CD4-positive, alpha-beta T cell (primary cell): ENCODE measurements at places on chromosomes 12 and 14. TPM values are rescaled to one million over a fixed set of nuclear protein-coding genes. Genes with fewer than 3 reads are reported as not detected.

The KRT82 gene
- total RNA-seq = not detected

GRCh38 chr12:111791507-111791906, 24.8 kb downstream of the ALDH2 start:
- no peak for DNase-seq

- DNase-seq = no peak
Observed at GRCh38 chr12:22477894-22478287, 66.5 kb downstream of the C2CD5 start.

DNA sequence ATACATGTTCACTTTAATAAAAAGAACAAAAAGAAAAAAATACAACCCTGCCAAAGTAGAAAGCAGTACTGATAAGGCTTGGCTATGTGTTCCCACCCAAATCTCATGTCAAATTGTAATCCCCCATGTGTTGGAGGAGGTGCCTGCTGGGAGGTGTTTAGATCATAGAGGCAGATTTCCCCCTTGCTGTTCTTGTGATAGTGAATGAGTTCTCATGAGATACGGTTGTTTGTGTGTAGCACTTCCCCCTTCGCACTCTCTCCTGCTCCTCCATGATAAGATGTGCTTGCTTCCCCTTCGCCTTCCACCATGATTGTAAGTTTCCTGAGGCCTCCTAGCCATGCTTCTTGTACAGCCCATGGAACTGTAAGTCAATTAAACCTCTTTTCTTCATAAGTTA, 59.9 kb downstream of the USP15 start:
- no peak for DNase-seq

DNA sequence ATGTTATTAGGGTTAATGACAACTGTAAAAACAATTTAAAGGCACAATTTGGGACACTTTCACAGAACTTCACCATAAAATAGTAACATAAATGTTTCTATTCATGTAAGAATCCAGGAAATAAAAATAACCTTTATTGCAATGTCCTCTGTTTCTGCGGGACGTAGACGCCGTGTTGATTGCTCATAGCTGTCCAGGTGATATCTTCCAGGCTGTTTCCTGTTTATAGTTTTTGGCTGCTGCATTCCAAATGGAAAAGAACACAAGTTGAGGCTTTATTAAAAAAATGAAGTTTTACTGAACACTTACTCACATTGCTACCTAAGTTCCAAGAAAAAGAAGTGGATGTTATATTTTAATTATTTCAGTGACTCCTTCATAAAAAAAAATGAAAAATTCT, 58.6 kb downstream of the ABCC9 start:
- no peak for DNase-seq

GRCh38 chr12:26768611-26769603, 64.1 kb downstream of the ITPR2 start:
- no peak for DNase-seq

DNA sequence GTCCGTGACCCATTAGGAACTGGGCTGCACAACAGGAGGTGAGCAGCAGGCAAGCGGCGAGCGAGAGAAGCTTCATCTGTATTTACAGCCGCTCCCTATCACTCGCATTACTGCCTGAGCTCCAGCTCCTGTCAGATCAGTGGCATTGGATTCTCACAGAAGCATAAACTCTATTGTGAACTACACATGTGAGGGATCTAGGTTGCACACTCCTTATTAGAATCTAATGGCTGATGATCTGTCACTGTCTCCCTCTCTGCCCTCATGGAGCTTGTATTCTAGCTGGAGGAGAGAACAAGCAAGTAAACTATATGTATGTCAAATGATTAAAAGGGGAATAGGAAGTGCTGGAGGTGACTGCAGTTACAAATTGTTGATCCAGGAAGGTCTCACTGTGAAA, 479.1 kb downstream of the EGLN3 start:
- no peak for DNase-seq

- no peak for DNase-seq
Observed at GRCh38 chr14:72892879-72893635, 844 bp downstream of the DPF3 start.

The PLA2G1B gene
- total RNA-seq = not detected

- DNase-seq = no peak
Observed at GRCh38 chr12:112927475-112927874, 10.8 kb upstream of the OAS3 start.

- no peak for DNase-seq
Observed at GRCh38 chr14:22231018-22231417, 358.0 kb downstream of the DAD1 start.

- DNase-seq = no peak
Observed at GRCh38 chr14:98914942-98915341, 357.1 kb downstream of the BCL11B start.

GRCh38 chr12:40110586-40110985, 4.7 kb upstream of the SLC2A13 start:
- no peak for DNase-seq

DNA sequence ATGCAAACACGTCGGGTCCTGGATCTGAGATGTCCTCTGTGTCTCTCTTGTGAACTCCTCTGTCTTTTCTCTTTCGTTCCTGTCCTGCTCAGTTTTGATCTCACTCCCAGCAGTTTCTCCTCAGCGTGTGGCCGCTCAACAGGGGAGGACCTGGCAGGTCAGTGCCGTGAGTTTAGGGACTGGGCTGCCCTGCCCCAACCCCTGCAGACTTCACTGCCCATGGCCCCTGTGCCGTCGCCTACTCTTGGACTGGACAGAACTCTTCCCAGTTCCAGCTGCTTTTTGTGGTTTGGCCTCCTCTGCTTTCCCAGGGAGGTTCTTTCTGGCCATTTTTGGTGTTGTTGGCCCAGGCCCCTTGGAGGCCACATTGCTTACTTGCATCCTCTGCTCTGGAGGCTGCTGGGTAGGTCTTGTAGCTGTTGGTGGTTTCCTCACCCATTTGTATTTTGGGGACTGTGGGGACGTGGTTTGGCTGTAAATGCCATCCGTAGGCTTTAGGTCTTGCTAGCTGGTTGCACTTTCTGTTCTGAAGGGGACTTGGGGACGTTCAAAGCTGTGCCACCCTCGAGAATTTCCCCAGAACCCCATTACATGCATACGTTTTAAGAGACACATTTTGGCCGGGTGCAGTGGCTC, 20.0 kb upstream of the DNAH10 start:
- DNase-seq = no peak

GRCh38 chr14:79639613-79640012, 571.7 kb downstream of the DIO2 start:
- no peak for DNase-seq

The NEUROD4 gene
- total RNA-seq = not detected

The TMPRSS12 gene
- not detected for total RNA-seq

GRCh38 chr12:905261-906031, 44.0 kb downstream of the RAD52 start:
- DNase-seq = no peak

DNA sequence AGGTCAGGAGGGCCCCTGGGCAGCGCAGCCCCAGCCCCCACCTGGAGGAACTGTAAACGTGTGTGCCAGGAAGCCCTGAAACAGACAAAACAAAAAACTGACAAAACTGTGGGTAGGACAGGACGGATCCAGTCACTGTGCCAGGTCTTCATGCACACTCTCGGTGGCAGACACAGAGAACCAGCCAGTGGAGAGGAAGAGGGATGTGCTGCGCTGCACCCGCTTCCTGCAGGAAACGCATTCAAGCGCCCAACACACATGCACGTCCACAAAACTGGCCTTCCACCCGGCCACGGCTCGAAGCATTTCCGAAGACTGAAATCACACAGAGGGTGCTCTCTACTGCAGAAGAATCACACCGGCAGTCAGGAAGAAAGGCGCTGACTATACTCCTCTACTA, 16.9 kb downstream of the BRF1 start:
- no peak for DNase-seq

- no peak for DNase-seq
Observed at GRCh38 chr12:3242199-3242863, 165.2 kb downstream of the TSPAN9 start.

GRCh38 chr12:25365340-25365730, 114.6 kb upstream of the KRAS start:
- no peak for DNase-seq

- DNase-seq = no peak
Observed at GRCh38 chr12:118827606-118828005, 153.7 kb upstream of the SRRM4 start.

DNA sequence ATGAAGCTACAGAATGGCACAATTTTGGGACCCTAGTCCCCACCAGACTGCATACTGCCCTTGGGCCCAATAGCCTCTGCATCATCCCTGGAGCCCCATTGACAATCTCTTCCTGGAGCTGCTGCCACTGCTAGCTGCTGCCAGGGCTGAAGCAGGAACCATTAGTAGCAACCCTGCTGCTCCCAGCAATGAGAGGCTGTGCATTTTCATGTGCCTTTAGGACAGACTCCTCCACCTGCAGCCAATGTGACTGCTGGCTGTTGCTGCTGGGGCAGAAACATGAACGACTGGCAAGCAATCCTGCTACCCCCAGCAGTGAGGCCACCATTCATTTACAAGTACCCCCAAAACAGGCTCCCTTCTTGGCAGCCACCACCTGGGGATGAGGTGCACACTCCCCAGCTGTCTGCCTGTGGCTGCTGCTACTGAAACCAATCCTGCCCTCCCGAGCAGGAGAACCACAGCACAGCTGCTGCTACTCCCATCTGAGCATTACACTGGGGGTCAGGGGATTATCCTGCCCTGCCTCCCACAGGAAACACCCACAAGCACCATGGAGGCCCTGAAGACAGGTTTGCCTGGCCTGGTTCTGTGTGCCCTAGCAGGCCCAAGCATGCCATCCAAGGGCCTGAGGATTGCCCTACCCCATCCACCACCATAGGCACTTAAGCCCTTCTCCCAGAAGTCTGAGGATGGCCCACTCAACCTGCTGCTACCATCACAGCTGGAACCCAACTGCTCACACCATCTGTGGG, 181.0 kb downstream of the MYRFL start:
- no peak for DNase-seq

DNA sequence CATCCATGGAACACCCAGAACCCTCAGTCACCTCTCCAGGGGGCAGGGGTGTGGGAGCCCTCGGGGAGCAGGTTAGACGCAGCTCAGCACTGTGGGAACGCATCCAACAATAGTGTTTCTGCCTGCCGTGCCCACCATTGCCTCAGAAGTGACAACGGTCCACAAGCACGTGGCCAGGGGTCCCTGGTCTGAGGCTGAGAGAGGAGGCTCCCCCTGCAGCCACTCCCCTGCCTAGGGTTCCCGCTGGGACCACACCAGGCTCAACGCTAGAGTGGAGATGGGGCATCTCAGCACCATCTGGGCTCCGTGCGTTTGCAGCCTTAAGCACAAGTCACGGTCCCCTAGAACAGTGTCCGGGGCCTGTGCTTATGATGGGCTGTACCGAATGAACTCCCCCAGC, 62.7 kb downstream of the TESC start:
- DNase-seq = no peak

DNA sequence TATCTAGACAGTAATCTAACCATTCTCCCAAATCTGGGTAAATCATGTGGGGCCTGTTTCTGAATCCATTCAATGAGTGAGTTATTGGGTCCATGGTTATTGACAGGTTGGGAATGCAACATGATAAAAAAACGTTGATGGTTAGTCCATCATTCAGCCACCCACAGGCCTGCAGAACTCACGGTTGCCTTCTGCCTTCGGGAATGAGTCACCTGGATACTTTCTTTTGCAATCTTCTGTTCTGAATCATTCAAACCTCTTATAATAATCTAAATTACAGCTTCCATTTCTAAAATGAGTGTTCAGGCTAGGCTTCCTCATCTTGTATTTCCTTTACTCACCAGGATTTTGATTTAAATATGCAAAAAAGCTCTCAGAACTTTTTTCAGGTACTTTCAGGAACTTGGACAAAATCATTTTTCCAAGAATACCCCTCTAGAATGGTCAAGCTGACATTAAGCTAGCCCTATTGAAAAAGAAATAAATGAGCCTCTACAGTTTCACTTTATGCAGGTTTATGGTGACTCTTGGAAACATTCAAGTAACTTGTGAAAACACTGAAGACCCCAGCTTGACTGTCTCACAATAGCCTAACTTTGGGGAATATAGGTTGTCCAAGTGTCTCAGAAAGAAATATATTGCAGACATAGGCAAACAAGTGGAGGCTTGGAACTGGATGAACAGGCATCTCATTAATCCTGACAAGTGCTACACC, 94.4 kb downstream of the KCNK10 start:
- no peak for DNase-seq

DNA sequence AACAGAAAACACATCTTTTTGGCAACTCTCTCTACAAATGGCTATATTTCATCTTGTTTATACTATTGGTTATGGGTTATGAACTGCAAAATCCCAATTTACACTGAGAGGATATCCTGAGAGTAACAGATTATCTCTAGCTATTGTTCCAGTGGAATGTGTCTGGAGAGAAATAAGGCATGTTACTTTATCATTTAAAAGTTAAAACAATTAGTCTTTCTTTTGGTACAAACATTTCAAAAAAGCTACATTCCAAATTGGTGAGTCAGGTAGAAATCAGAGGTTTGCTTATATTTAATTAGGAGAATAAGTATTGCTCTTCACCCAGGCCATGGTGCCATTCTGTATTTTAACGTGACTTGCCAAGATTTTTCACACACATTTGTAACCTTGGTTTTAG, 411.6 kb downstream of the CCER1 start:
- no peak for DNase-seq
